ENCODE measurements at places on chromosomes 12 and 14. TPM values are rescaled to one million over a fixed set of nuclear protein-coding genes. Genes with fewer than 3 reads are reported as not detected.

GRCh38 chr12:12442548-12443071 lies 85.7 kb downstream of the BORCS5 start:
- H3K27ac ChIP-seq = peak overlapping the region; percentile 71
- no peak overlapping the region for H3K4me3 ChIP-seq
- no peak for DNase-seq
- H3K36me3 ChIP-seq = no peaks in the 10 kb centered on the region
- no peaks in the 10 kb centered on the region for H3K27me3 ChIP-seq

DNA sequence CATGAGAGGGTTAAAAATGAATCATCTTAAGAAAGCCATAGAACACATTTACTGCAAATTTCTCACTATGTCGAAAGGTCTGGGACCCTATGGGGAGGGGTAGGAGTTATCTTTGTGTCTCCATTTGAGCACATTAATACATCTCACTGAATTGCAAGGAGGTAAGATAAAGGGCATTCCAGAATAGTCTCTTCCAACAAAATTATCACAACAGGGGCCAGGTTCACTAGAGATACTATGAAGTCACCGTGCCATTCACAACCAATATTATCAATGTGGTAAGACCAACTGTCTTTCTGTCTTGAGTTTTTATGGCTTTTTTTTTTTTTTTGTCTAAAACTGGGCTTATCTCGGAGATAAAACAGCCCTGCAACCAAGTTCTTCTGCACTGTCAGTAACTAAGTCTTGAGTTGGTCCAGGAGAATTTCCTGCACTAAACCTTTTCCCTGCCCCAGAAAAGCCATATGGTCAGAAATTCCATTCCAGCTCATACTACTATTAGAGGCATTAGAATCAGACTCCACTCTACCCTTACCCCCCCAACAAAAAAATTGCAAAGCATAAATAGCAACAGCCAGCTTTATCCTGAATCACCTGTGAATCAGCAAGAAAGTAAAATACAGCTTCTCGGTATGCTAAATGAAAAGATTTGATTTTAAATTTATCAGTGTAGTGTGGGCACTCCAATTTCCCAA lies 79.7 kb downstream of the PTPRR start:
- H3K27me3 ChIP-seq = no peaks in the 10 kb centered on the region
- H3K4me1 ChIP-seq = no peaks in the 10 kb centered on the region
- no peak for DNase-seq
- no peak overlapping the region for H3K27ac ChIP-seq

Gene NGB
- total RNA-seq = 2.9 TPM

Gene BMP4
- 29.9 TPM for total RNA-seq

Gene OLR1
- total RNA-seq = 1.2 TPM
